RWPE1 (cell line): ENCODE measurements at places on chromosomes 4 and X.
A peak's percentile ranks its signal among the peaks of the same experiment; 100 is the strongest.

DNA sequence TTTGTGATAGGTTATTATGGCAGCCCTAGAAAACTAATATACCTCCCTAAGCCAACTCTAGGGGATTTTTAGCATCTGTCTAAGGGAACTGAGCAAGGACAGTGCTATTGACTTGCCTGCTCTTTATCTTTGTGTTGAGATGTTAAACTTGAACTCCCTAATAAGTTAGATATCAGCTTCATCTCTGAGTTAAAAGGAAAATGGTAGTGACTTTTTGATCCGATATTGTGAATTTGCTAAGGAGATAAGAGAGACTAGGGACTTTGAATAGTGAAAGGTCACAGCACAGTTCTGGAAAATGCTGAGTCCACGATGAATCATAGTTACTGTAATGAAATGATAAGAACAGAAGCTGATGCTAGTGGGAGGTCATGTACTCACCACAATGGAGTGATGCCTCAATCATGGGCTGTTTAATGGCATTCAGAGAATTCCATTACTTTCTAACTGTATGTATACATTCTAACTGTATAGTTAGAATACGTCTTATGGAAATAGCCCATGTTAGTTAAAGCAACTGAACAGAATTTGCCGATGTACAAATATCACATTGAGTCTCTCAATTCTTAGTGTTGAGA lies 147.2 kb downstream of the GLRA3 start:
- DNase-seq: peak; percentile 15

DNA sequence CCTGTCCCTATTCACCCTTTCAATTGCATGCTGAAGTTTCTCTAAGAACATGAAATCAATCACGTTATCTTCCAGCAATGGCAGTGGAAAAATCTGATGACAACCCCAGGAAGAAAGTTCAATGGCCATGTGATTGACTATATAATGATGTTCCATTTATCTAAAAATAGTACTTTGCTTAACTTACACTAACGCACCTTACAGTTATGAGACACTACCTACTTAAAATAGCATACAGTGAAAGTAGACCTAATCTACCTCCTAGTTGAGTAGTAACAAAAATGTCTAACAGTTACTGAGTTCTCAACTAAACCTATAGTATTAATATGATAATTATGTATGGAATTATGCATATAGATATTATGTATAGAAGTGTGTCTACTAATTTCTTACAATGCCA lies 28.6 kb upstream of the PGM2 start:
- no peak for DNase-seq

- no peak for DNase-seq
These were observed 441.9 kb downstream of the SPRY1 start for GRCh38 chr4:123838474-123838873.

- DNase-seq: no peak
These were observed 6.9 kb downstream of the SLC10A7 start for GRCh38 chr4:146514651-146515357.

GRCh38 chr4:110414561-110414920 lies 61.4 kb upstream of the ENPEP start:
- no peak for DNase-seq

DNA sequence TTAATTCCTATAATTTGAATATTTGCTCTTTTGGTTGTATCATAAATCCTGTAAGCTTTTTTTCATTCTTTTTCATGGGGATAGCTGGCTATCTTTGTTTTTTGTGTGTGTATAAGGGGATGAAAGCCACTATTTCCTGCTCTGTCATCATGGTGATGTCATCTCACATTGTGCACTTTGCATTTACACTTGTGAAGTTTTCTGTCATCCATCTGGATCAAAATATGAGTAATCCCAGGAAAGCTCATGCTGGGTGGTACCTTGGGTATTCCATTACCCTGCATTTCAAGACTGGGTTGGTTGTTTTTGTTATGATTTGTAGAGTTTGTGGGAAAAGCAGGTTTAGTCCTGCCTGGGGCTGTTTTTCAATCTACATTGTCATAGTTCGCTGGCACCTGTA lies 367.3 kb downstream of the CHIC1 start:
- no peak for DNase-seq

GRCh38 chr4:110247591-110247990 lies 49.2 kb upstream of the ELOVL6 start:
- no peak for DNase-seq
